ENCODE measurements at places on chromosomes 7 and 10.

- no peak for DNase-seq
These were observed 613.7 kb upstream of the MKI67 start for GRCh38 chr10:128739930-128740329.

- no peak for DNase-seq
These were observed 330.7 kb downstream of the ELMO1 start for GRCh38 chr7:37118004-37118403.

DNA sequence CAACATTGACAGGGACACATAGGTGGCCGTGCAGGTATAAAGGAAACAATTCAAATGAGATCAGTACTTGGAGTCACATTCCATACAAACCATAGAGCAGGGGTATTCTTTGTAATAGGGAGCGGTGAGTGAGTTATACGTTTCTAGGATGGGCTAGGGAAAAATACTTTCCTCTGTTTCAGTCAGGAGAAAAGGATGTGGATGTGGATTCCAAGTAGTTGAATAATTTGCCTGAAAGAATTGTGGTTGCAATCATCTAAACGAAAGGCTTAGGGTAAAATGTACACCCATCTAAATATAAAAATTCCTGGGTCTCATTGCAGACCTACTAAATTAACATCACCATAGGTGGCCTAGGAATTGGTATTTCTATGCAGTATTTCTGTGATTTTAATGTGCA is 270.7 kb upstream of the IGFBP3 start:
- DNase-seq, result no peak

- no peak for DNase-seq
These were observed 128.8 kb downstream of the LHPP start for GRCh38 chr10:124590216-124591122.

- DNase-seq, result no peak
These were observed 75.1 kb downstream of the DNAH11 start for GRCh38 chr7:21617916-21618390.

GRCh38 chr7:87427288-87427687 is 48.2 kb downstream of the ABCB4 start:
- no peak for DNase-seq

DNA sequence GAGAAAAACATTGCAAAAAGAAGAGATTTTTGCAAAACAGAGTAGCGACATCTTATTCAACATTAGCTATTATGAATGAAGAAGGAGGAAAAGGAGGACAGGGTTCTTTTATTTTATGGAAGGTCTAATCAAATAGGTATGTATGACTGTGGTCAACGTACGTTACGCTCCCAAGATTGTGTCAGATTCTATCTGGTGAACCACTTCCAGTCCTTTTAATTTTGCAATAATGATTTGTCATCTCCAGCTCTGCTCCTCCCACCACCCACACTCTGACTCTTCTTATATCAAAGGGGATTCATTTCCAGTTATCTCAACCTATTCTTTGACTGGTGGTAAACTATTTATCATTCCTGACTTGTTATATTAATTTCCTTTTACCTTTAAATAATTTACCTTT is 259.9 kb downstream of the CACNA2D1 start:
- no peak for DNase-seq

DNA sequence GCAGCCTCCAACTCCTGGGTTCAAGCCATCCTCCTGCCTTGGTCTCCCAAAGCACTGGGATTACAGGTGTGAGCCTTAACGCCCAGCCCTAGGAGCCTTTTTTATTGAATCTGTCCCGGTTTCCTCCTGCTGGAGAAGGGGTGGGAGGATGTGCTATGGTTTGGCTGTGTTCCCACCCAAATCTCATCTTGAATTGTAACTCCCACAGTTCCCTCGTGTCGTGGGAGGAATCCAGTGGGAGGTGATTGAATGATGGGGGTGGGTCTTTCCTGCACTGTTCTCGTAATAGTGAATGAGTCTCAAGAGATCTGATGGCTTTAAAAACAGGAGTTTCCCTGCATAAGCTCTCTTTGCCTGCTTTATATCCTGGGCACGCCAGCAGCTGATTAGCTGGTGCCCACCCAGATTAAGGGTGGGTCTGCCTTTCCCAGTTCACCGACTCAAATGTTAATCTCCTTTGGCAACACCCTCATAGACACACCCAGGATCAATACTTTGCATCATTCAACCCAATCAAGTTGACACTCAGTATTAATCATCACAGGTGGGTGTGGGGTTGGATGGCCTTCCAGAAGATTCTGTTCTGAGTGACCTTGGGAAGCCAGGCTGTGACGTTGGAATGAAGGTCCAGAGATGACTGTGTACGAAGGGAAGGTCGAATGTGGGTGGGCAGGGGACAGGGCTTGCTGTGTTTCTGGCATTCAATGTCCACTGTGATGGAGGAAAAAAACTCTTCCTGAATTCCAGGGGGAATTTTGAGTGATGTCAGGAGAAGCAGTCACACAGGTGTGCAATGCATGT is 33.8 kb upstream of the CUX1 start:
- DNase-seq, result no peak

DNA sequence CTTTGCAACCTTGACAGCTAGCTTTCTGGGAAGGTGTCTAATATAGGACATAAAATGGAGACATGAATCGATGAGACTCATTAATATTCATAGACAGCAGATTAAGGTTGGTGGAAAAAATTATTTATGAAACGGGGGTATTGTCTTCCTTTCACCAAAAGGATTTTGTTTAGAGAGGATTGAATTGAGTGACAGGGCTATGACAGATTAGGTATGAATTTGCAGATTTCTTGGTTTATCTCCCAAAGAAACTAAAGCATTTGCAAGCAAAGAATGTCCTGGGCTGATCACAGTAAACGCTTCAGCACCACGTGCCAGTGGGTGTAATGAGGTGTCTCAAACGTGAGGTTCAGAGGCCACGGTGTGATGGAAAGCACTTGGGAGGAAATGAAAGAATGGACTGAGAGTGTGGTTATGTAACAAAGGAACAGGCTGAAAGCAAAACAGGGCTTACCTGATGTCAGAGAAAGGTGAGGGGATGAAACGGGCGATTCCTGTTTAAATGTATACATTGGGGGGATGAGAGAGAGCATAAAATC is 329.2 kb upstream of the NPVF start:
- no peak for DNase-seq

GRCh38 chr7:154553711-154554265 is 449.1 kb downstream of the PAXIP1 start:
- DNase-seq, result no peak

GRCh38 chr10:76644476-76644875 is 993.1 kb downstream of the KCNMA1 start:
- DNase-seq, result no peak

DNA sequence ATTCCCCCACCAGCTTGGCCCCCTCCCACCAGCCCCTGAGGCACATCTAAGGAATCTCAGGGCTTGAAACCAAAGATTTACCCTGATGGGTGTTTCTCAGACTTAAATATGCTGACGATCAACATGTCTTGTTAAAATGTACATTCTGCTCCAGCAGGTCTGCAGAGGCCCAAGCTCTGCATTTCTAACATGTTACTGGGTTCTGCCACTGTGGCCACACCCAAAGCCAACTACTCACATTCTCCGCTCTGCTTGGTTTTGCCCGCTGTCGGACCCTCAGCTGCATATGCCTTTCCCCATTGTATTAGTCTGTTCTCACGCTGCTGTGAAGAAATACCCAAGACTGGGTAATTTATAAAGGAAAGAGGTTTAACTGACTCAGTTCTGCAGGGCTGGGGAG is 8.9 kb downstream of the PIP4K2A start:
- DNase-seq, result no peak

DNA sequence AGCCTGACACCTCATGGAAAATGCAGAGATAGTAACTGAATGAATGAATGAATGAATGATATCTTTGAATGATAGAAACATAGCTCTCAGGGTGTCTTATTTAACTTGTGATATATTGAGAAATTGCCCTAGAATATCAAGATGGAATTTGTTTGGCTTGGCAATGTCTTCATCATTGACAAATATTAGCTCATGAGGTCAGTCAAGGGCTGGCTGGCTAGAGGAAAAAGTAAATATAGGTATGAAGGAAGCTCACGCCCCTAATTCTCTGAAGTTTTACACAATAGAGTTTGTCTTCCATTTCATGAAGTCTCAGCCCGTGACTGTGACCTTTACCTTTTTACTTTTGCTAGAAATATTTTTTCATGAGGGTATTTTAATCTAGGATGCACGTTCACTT is 305.2 kb downstream of the ADARB2 start:
- no peak for DNase-seq

GRCh38 chr7:45718464-45719330 is 144.5 kb downstream of the ADCY1 start:
- no peak for DNase-seq

DNA sequence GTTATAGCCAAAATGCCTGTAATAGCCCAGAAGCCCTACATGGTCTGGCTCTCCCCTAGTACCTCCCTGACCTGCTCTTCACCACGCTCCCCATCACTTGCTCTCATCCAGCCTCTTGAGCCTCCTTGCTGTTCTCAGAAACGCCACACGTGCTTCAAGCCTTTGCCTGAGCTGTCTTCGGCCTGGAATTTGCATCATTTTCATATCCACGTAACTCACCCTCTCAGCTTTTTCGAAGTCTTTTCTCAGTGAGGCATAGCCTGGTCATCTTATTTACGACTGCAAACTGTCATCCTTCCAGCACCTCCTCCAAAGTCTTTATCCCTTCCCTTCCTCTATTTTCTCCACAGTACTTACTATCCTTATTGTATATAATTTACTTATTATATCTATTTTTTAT is 151.0 kb upstream of the AHR start:
- DNase-seq, result no peak

- DNase-seq, result no peak
These were observed 479.5 kb downstream of the SDK1 start for GRCh38 chr7:3780525-3780924.

DNA sequence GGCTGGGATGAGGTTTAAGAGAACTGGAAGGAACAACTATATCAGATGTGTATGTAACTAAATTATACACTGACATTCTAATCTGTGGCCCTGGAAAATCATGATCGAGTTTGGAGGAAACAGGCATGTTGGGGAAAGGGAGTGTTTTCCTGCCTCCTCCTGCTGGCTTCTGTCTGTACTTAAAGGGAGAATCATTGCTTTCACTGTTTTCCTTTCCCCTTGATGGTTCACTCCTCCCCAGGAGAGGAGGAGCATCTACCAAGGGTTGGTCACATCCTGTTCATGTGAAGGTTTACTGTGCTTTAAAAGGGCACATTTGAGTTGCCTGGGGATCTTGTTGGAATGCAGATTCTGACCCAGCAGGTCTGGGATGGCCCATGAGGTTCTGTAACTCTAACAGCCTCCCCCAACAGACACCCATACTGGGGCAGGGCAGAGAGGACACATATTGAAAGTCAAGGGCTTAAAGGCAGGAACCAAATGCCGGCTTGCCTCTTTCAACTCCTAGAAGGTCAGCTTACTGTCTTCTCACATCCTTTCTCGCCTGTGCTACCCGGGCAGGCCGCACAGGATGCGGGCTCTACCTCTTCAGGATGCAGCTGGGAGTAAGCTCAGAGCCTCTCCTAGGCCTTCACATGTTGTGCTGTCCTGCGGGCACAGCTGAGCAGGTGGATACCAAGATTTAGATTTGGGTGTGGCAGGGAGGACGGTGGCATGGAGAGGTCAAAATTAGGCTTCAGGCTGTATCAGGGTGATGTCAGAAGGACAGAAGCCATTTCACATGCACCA is 694.8 kb downstream of the KCNMA1 start:
- DNase-seq, result no peak

DNA sequence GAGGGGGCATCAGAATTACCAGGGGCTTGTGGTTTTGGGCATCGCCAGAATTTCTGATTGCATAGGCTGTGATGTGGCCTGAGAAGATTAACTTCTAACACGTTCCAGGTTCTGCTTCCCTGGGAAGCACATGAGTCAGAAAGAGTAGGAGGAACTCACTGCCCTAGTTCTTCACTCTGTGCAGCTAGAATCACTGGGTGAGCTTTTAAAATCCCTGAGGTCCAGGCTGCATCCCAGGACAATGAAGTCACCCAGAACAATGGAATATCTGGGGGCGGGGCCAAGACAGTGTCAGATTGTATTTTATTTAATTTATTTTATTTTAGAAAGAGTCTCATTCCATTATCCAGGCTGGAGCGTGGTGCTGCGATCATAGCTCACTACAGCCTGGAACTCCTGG is 636.5 kb downstream of the CALN1 start:
- DNase-seq, result no peak

GRCh38 chr7:133529861-133530260 is 277.0 kb downstream of the EXOC4 start:
- DNase-seq, result no peak

DNA sequence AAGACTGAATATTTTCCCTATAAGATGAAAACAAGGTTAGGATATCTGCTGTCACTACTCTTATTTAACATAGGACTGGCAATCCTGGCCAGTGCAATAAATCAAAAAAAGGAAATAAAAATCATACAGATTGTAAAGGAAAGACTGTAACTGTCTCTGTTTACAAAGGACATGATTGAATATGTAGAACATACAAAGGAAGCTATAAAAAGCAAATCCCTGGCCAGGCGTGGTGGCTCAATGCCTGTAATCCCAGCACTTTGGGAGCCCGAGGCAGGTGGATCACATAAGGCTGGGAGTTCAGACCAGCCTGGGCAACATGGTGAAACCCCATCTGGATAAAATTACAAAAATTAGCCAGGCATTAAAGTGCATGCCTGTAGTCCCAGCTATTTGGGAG is 15.8 kb downstream of the ZNF485 start:
- DNase-seq, result no peak

GRCh38 chr10:12193193-12193592 is 2.5 kb downstream of the NUDT5 start:
- no peak for DNase-seq

DNA sequence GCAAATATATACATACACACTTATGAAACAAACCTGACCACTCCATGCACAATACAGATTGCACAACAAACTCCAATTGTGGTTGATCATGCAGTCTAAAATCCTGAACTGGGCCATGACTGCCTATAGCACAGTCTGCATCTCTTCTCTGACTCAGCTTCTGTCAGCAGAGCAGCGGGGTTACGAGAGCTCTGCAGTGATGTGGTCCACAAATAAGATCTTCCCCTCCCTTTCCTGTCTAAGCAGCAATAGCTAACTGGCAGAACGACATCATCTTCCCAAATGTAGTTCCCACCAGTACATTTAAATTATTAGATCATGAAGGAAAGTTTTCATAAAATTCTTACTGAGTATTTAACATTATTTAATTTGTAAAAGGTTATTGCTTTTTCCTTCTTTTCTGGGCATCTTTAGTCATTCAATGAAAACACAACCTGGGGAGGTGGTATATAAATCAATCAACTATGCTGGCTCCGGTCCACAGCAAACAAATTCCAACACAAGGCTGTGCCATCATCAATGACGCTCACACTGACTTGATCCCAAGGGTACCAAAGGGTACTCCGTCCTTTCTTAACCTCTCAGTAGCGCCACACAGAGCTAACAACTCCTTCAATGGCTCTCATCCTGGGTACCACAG is 17.1 kb downstream of the ARHGAP21 start:
- no peak for DNase-seq
